MCF 10A (cell line): ENCODE measurements at places on chromosomes 6 and 20. TPM values are rescaled to one million over a fixed set of nuclear protein-coding genes. Genes with fewer than 3 reads are reported as not detected.

Gene FNDC1
- not detected in 2 replicates for total RNA-seq

Gene LIN28B
- total RNA-seq = not detected in 2 replicates

Gene DUSP15
- total RNA-seq = not detected in 2 replicates

Gene LY6G6F
- total RNA-seq = not detected in 2 replicates

Gene PTGIS
- not detected in 2 replicates for total RNA-seq
